ENCODE measurements at places on chromosomes 4 and X. TPM values are rescaled to one million over a fixed set of nuclear protein-coding genes. Genes with fewer than 3 reads are reported as not detected.
A peak's percentile ranks its signal among the peaks of the same experiment; 100 is the strongest.

GRCh38 chr4:183906739-183907651 lies 1.9 kb downstream of the STOX2 start:
- DNase-seq: no peak

DNA sequence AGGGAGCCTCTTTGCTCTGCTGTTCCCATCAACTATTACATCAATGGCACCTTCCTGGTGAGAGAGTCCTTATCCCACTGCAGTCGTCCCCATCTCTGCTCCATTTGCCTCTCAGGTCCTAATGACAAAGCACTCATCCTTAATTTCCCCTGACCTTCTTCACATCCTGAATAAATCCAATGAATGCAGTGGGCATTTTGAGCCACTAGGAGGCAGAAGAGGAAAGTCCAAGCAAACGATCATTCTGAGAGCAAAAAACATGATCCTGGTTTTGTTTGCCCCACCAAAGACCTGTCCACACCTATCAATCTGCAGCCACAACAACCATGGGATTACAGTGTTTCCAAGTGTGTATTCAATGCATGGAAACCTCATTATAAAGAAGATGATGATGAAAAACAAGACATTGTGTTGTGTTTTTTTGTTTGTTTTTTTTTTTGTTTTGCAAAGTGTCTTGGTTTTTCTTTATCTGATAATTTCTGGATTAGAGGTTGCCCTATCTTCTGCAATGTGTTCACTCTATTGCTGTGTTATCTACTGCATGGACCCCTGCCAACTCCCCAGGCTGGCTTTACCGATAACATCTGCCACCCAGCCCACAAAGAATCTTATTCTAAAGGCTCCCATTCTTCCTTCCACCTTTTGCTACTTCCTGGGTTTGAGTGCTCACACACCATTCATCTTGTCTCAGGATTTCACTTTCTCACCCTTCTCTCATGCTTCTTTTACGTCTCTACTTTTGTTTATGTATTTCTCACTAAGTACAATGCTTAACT lies 207.2 kb downstream of the NLGN4X start:
- DNase-seq: peak; percentile 11

GRCh38 chr4:10619220-10619619 lies 65.3 kb downstream of the CLNK start:
- no peak for DNase-seq

- no peak for DNase-seq
Observed at GRCh38 chr4:147839663-147840062, 107.8 kb downstream of the ARHGAP10 start.

DNA sequence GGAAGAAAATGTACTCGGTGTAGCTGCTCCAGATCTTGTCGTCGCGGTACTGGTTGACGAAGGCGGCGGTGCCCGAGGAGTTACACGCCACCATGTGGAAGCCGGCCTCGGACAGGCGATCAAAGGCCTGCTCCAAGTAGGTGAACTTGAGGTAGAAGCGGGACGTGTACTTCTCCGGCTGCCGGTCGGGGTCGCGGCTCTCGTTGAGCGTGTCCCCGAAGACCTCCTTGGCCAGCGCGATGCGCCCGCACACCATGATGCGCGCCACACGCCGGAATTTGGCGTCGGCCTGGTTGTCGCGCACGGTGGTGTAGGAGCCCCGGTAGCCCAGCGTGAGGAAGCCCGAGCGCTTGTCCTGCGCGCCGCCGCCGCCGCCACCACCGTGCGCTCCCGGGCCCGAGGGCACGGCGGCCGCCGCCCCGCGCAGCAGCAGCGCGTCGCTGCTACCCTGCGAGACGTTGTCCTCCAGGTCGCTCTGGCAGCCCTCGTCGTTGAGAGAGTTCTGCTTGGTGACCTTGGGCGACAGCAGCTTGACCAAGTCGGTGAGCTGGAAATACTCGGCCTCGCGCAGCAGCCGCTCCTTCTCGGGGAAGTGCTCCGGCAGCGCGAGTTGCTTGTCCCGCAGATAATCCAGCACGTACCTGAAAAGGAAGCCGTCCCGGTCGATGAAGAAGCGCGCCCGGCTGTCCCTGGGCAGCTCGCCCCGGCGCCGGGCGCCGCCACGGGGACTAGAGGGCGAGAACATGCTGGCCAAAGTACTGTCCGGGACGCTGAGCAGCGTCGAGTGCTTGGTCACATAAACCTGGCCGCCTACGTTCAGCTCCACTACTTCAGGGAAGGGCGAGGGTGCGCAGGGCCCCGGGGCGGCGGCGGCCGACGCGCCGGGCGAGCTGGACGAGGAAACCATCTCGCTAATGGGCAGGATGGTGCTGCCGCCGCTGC lies 775 bp downstream of the KCTD8 start:
- DNase-seq: no peak

DNA sequence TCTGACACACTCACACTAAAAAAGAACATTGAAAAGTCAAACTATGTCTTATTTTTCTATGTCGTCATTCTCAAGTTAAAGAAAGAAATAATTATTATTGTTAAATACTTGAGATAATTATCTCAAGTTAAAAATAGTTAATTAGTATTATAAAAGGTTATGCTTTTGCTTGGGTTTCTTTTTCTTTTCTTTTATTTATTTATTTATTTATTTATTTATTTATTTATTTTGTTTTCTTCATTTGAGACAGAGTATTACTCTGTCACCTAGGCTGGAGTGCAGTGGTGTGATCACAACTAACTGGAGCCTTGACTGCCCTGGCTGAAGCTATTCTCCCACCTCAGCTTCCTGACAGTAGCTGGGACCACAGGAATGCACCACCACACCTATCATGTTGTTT lies 59.9 kb downstream of the UBQLN2 start:
- no peak for DNase-seq

DNA sequence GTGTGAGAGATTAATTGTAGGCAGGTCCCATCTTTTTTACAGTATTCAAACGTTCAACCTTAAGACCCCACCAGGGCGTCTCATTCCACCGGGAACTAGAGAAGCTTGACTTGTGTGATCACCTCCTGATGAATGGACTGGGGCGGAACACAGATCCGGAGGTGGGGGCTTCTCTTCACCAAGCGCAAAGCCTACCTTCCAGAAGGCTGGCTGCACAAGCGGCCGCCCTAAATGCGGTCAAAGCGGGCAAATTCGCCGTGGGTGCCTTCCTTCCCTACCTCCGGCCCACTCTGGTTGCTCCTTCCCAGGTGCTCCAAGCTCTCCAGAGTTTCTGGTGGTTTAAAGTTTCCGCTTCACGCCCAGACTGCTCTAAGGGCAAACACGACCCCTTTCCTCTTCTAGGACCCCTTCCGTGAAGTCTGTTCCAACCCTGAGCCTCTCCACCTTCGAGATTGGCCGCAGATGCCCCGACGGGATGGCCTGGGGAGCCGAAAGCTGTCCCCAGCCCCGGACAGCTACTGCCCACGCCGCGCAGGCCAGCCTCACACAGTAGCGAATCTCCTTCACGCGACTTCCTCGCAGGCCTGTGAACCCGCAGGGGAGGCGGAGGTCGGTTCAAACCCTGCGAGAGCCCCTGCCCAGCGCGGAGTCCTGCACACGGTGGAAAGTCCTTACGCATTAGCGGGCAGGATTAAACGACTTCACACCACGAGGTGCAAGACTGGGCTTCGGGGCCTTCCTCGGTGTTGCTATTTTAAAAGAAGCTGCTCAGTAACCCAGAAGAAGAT lies 1.6 kb upstream of the WWC2 start:
- DNase-seq: peak; percentile 13

DNA sequence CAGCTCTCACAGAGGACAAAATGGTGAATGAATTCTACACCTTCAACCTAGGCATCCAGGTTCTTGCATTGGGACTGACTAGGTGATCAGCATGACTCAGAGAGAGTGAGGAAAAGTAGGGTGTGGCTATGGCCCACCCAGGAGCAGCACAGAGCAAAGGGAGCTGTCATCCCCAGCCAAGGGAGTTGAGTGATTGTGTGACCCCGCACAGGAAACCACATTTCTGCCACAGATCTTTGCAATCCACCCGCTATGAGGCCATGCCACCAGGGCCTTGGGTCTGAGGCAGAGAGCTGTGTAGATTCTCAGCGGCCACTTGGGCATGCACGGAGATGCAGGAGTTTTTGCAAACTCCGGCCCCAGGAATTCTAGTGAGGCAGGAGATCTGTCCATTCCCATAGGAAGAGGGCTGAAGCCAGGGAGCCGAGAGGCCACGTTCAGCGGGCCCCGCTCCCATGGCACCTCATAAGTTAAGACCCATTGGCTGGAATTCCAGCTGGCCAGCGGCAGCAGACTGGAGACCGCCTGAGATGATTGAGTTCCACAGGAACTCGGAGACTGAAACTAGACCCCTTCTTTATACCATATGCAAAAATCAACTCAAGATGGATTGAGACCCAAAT lies 75.9 kb downstream of the NAA11 start:
- DNase-seq: no peak

DNA sequence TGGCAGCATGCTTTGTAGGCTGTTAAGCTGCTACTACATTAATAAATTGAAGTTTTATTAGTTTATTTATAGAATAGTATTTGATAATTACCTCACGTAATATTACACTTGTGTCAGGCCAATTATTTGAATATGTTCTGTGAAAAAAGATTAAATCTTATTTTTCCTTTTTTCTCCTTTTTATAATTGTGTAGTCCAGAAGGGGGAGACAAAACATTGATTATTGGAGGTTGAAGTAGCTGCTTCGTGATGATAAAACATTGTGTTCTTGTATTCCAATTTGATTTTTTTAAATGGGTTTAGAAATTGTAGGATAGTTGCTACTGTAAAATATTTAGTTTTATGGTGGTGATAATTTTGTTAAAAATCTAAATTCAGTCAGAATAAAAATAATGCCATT lies 85.7 kb downstream of the DIAPH2 start:
- no peak for DNase-seq

DNA sequence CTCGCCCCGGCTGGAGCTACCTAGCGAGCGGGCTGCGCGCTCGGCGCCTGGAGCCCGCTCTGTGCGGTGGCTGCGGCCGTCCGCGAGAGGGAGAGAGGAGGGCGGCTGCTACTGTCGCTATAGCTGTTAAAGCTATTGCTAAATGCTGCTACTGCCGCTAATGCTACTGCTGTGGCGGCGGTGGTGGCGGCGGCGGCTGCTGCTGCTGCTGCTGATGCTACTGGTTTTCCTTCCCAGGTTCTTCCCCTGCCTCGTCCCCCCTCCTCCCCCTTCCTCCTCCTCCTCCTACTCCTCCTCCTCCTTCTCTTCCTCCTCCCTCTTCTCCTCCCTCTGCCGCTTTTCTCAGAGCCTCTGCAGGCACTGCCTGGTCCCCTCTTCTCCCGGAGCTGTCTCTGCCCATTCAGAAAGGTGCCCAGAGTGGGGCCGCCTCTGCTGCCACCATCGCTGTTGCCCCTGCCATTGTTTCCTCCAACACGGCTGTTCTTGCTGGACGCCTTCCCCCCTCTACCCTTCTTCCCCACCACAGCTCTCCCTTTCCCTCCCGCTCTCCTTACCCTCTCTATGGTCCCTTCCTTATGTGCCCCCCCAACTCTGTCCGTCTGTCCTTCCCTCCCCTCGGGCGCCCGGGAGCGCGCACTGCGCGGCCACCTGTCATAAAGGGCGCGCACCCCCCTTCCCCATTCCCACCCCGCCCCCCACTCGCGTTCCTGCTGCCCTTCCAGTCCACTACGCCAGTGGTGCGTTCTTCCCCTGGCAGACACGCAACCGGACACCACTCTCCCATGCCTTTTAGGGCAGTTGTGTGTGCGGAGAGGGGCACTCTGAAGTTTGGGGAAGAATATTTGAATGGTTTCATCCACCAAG lies at the start of gene NEXMIF:
Gene NEXMIF (minus strand): TSS at position 228 of the 864 bp plus-strand sequence.
- DNase-seq: peak; percentile 51

DNA sequence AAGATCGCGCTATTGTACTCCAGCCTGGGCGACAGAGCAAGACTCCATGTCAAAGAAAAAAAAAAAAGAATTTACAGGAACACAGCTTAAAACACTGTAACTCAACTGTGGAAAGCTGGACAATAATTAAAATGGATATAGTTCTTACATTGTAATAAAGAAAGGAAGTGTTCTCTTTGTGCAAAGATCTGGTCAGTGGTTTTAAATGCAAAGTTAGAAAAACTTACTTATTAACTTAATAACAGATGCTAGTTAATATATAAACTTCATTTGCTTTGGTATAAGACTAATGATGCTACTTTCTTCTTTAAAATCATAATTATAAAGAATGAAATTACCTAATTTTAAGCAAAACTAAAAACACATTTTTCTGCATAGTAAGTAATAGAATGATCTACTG lies 2024.1 kb upstream of the TENM3 start:
- no peak for DNase-seq

DNA sequence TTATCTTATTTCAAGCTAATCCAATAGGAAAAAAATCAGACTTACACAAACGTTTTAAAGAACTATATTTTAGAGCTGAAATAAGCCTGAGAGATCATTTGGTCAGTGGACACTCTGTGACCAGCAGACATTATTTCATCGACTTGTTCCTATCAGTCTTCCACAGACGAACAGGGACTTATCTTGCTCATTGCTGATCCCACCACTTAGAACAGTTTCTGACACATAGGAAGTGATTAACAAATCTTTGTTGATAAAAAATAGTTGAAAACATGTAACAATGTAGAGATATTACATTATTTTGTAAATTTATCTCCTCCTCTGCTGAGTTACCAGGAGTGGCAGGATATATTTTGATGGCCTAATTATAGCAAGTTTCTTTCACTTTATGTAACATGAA lies 65.8 kb downstream of the TAPT1 start:
- no peak for DNase-seq

DNA sequence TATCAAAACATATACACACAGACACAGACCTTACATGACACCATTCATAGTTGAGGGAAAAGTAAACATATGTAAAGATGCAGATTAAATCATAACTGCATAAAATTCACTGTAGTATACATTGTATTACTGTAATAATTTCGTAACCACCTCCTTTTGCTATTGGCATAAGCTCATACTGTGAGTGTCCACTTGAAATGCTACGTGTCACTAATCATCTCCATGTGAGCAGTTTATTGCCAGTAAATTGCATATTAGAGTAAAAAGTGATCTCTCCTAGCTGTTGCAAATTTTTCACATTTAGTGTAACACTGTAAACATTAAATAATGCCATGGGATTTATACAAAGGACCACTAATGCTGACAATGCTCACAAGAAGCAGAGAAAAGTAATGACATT lies 256.7 kb upstream of the GNPDA2 start:
- no peak for DNase-seq

DNA sequence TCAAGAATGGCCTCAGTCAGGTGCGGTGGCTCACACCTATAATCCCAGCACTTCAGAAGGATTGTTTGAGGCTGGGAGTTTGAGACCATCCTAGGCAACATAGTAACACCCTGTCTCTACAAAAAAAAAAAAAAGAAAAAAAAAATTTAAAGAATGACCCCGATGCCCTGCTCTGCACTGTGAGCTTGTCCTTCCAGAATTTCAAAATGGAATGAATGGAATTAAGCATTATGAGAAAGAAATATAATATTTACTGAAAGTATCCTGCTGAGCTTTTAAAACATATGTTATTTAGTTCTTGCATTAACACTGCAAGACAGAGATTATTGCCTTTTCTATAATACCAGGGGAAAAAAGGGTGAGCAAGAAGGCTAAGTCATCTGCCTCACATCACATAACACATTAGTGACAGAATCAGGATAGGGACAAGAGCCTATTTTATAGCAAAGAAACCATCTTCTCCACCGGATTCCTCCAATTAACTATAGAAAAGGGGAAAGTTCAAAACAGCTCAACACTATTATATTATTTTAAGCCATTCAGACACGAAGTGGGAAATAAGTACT lies 41.9 kb upstream of the GAB1 start:
- no peak for DNase-seq

Gene LANCL3
- total RNA-seq: 0.15 TPM

Gene GDPD2
- total RNA-seq: not detected

Gene UNC5C
- not detected for total RNA-seq

Gene C1GALT1C1
- total RNA-seq: 17.7 TPM

Gene SASH3
- total RNA-seq: 133 TPM

Gene NR3C2
- total RNA-seq: 4.3 TPM

Gene USP17L24
- total RNA-seq: not detected

Gene IL2
- 164 TPM for total RNA-seq
